ENCODE measurements at places on chromosomes 11 and 22.

- DNase-seq, result no peak
These were observed 9.9 kb upstream of the PARVB start for GRCh38 chr22:44014241-44014640.

DNA sequence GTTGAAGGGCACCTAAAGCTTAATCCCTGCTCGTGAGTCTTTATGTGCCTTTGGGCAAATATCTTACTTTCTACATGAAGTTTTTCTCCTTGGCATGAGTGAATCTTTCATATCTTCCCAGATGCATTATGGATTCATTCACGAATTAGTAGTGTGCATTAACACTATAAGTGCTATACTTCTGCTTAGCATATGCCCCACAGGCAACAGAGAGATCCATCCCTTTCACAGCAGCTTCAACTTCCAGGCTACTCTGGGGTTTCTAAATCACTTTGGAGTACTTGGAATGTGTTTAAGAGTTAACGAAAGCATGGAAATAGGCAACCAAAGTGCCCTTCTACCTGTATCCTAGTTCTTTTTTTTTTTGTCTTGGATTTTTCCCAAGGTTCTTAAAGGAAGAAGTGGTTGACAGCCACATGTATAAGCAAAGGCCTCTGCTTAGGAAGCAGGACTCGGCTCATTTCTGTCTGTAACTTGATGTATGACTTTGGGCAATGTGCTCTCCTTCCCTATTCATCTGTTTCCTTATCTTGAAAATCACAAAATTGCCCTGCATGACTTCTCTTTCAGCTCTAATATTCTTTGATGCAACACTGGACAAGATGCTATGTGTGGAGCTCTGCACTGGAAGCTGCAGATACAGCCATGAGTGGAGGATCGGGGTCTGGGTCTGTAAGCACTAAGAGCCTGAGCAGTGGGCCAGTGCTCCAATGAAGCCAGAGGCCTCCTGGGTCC, 54.5 kb upstream of the ME3 start:
- DNase-seq, result no peak

- DNase-seq, result no peak
These were observed 29.2 kb upstream of the UPB1 start for GRCh38 chr22:24465975-24466374.

- DNase-seq, result no peak
These were observed 99.4 kb downstream of the PDE2A start for GRCh38 chr11:72574548-72575460.

DNA sequence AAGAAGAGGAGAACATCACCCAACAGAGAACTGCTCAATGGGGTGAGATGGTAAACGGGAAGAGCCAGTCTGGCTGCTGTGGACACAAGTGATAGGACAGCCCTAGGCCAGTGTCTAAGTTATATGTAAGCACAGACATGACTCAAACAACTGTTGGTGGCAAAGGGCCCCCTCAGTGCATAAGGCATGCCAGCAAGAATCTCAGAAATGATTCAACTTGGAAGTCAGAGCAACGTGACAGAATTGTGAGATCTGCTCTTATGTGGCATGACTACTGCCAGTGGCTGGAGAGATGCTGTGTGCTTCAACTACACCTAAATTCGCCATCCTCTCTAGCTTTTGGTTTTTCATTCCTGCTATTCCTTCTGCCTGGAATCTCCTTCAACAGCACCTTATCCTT, 7.4 kb downstream of the SLN start:
- DNase-seq, result peak; percentile 78

DNA sequence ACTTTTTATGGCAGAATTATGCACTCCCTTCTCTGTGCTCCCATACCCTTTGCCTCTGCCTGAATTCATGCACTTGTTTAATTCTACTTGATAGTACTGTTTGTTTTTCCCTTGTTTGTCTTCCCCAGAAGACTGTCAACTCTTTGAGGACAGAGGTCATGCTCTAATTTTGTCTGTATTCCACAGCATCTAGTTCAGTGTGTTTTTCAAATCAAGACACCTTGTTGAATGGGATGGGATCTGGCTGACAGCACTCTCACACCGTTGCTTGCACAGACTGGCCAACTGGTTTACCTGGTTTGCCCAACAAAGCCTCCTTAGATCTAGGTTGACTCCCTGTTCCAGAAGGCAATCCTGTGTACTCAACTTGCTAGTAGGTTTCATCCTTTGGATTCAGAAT, 121.2 kb upstream of the TIMP3 start:
- no peak for DNase-seq
